ENCODE measurements at places on chromosomes 5 and 9.
A peak's percentile ranks its signal among the peaks of the same experiment; 100 is the strongest.

GRCh38 chr9:123957731-123958130, 27.8 kb upstream of the DENND1A start:
- H3K4me1 ChIP-seq: no peaks in the 10 kb centered on the region
- no peak overlapping the region for H3K27ac ChIP-seq
- no peaks in the 10 kb centered on the region for H3K36me3 ChIP-seq
- H3K27me3 ChIP-seq: no peaks in the 10 kb centered on the region
- no peak overlapping the region for H3K4me3 ChIP-seq

DNA sequence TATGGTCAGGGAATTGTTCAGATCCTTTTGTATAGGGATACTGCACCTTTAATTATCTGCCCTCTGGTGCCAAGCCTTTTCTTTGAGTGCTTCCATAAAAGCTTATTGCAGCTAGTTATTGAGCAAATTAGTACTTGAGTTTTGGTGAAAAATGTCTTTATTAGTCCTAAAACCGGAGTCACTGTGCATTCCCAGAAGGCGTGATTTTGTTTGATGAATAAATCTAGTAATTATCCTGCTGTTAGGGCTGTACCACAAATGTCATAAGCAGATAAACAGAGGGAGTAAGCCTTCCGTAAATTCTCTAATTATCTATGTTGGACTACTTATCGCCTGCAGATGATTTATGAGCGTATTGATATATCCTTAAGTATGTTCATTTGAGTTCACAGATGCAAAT, 620.7 kb upstream of the ARRDC3 start:
- no peak for DNase-seq
- H3K36me3 ChIP-seq: no peaks in the 10 kb centered on the region
- H3K4me1 ChIP-seq: no peaks in the 10 kb centered on the region

- no peaks in the 10 kb centered on the region for H3K36me3 ChIP-seq
- DNase-seq: peak; percentile 33
- H3K27me3 ChIP-seq: no peaks in the 10 kb centered on the region
- no peak overlapping the region for H3K4me3 ChIP-seq
- H3K4me1 ChIP-seq: no peaks in the 10 kb centered on the region
Observed at GRCh38 chr5:172506251-172506650, 51.9 kb upstream of the SH3PXD2B start.

DNA sequence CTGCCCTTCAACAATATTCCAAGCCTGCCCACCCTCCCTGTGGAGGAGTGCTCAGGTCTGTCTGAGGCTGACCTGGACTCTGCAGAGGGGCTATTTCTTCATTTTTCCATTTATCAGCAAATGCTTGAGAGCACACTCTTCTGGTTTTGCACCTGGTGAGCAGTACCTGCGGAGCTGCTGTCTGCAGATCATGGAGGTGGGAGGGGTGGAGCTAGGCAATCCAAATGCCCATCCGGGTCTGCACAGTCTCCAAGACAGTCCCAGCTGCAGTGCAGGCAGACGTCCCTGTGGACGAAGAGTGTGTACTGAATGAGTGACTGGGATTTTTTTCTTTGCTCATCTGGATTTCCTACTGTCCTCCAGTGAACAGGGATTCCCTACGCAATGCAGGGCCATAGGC, 239.8 kb downstream of the IRX2 start:
- H3K4me3 ChIP-seq: no peak overlapping the region
- H3K36me3 ChIP-seq: no peaks in the 10 kb centered on the region
- H3K4me1 ChIP-seq: no peaks in the 10 kb centered on the region
- DNase-seq: no peak
- no peaks in the 10 kb centered on the region for H3K27me3 ChIP-seq

DNA sequence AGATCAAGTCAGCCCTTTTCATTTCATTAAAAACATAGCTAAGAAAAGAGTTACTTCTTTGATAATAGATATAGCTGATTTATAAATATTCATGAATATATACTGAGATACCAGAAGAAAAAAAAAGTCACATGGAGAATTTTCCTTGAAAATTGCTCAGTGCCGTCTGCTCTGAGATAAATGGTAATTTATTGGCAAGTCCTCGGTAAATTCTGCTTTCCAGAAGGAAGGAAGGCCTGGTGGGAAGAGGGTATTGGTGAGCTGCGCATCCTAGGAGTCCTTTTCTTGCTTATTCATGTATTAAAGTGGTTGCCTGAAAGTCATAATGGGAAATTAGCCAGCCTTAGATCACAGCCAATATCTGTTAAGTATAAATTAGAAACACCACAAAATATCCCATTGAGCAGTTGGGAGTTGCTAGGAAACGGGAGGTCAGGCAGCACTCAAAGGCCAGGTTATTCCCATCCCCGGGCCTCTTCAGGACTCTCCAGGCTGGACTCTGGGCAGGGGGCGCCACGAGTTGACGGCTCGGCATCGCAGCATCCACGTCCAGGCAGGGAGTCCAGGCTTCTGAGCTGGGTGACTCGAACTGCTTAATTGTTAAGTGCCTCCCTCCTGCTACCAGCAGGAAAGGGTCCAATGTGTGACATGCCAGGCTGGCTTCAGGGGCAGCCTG, 116.7 kb upstream of the RETREG1 start:
- no peaks in the 10 kb centered on the region for H3K36me3 ChIP-seq
- H3K27ac ChIP-seq: no peak overlapping the region
- H3K4me3 ChIP-seq: no peak overlapping the region
- no peaks in the 10 kb centered on the region for H3K4me1 ChIP-seq

- H3K36me3 ChIP-seq: no peaks in the 10 kb centered on the region
- no peak overlapping the region for H3K27ac ChIP-seq
- no peaks in the 10 kb centered on the region for H3K4me1 ChIP-seq
- H3K4me3 ChIP-seq: no peak overlapping the region
- DNase-seq: no peak
Observed at GRCh38 chr5:143837306-143837848, 25.4 kb downstream of the HMHB1 start.

DNA sequence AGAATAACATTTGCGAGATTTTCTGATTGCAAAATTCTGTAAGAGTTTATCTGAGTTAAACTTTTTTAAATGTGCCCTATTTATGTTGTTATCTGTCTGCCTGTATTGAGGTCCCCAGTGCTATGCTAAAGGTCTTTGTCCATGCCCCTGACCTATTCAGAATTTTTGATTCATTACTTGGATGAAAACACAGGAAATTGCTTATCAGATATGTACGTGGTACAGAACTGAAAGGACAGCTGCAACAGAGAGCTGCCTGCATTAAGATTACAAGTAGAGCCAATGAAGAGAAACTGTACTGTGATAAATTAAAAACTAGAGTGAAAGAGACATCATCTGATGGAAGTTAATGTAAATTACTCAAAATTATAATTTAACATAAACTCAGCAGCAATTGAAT, 408.8 kb downstream of the ADGRV1 start:
- H3K27ac ChIP-seq: no peak overlapping the region
- H3K36me3 ChIP-seq: no peaks in the 10 kb centered on the region
- no peaks in the 10 kb centered on the region for H3K27me3 ChIP-seq
- H3K4me1 ChIP-seq: no peaks in the 10 kb centered on the region
- H3K4me3 ChIP-seq: no peak overlapping the region
- no peak for DNase-seq

GRCh38 chr9:98567540-98568233, 141.0 kb downstream of the GABBR2 start:
- H3K36me3 ChIP-seq: no peaks in the 10 kb centered on the region
- H3K27me3 ChIP-seq: peaks cover 4% of the 10 kb centered on the region
- no peak overlapping the region for H3K27ac ChIP-seq
- no peak overlapping the region for H3K4me3 ChIP-seq

DNA sequence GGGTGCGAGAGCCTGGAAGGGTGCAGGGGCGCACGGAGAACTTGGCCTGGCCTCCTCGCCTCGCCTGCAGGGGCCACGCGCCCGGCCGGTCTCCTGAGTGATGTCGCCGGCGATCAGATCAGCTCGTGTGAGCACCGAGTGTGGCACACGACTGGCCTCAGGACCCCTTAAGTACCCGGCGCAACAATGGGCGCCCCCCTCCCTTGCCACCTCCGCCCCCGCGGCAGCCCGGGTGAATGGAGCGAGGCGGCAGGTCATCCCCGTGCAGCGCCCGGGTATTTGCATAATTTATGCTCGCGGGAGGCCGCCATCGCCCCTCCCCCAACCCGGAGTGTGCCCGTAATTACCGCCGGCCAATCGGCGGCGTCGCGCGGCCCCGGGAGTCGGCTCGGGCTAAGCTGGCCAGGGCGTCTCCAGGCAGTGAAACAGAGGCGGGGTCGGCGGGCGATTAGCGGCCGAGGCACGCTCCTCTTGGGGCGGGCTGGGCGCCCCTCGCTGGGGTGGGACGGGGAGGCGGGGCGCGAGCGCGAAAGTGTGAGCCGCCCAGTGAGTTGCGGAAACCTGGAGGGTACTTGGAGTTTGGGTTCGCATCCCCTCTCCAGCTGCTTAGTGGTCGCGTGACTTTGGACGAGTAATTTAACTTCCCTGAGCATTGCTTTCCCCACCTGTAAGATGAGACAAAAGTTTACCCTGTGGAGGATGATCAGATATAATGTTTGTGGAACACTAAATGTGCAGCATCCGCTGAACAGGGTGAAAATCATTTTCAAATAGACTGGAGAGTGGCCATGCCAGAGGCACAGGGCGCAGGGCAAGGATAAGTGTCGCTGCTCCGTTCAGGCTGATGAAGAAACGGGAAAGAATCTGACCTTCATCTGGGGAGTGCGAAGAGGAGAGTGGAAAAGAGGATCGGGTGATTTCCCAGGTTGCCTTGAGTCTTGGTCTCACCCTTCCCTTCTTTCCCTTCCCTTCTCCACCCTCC, at the start of gene NEUROG1:
Gene NEUROG1, minus strand, starts transcription at position 145 of the 982 bp plus-strand sequence. CDS start 274 bp downstream, outside the sequence.
- H3K27ac ChIP-seq: no peak within 1 kb of the TSS
- no peak for DNase-seq
- peaks cover 90% of the 10 kb centered on the region for H3K27me3 ChIP-seq
- no peaks in the 10 kb centered on the region for H3K36me3 ChIP-seq
- H3K4me3 ChIP-seq: no peak within 1 kb of the TSS

DNA sequence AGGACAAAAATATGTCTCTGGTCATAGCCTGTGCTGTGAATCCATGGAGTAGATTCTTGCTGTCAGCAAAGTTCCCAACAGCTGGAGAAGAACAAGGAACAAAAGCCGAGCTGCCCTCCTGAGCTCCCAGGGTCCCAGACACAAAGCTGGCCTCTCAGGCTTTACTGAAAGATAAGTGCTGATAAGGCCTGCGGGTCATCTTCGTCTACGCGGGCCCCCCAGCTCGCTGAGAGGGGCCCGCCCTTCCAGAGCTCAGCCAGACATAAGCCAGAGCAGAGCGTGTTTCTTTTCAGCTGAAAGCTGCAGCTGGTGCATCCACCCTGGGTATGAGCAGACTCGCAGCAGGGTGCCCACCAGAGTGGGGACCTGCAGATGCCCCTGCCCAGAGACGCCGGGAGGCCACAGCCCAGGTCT, 84.7 kb downstream of the HSD17B3 start:
- no peaks in the 10 kb centered on the region for H3K27me3 ChIP-seq
- DNase-seq: peak; percentile 65
- no peaks in the 10 kb centered on the region for H3K36me3 ChIP-seq
- peaks cover 19% of the 10 kb centered on the region for H3K4me1 ChIP-seq
- H3K27ac ChIP-seq: peak overlapping the region; percentile 64

DNA sequence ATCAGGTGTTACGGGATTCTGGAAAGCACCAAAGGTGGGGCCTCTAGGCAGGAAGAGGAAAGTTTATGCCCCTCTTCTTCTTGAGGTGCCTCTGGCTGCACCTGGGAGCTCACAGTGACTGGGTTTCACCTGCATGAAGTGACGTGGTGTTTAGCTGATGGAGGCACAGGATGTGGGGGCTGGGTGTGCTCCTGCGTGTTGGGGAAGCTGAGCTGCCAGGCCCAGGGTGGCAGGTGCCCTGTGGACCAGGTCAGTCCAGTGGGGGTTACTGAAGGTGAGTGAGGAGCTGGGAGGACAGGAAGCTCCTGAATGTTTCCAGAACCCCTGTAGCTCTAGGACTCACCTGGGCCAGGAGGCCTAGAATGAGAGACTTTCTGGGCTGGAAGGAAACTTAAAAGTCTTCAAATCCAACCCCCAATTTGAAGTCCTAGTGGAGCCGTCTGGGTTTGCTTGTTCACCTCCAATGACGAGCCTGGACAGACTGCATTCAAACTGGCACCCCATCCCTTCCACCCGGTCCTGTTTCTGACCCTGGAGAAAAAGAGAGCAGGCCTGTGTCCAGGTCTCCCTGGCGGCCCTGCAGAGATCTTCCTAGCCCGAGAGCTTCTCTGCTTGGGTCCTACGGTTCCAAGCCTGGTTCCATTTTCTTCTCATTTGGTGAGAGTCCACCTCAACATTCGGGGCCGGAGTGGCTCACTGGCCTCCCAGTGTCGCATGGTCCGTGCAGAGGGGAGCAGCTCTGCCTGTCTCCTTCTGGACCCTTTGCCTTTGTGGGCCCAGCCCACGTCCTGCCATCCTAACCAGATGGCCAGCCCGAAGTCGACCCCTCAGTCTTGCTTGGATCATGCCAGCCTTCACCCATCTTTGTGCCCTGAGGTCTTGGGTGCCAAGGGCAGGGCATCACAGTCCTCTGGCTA, 22.3 kb downstream of the TRAF1 start:
- H3K27me3 ChIP-seq: no peaks in the 10 kb centered on the region
- H3K4me3 ChIP-seq: no peak overlapping the region
- no peaks in the 10 kb centered on the region for H3K4me1 ChIP-seq

GRCh38 chr9:37787059-37787458, 2.2 kb upstream of the EXOSC3 start:
- H3K27ac ChIP-seq: no peak overlapping the region
- H3K4me3 ChIP-seq: no peak overlapping the region
- H3K36me3 ChIP-seq: peaks cover 14% of the 10 kb centered on the region
- no peaks in the 10 kb centered on the region for H3K4me1 ChIP-seq
